ENCODE measurements at places on chromosomes 11 and 22.

DNA sequence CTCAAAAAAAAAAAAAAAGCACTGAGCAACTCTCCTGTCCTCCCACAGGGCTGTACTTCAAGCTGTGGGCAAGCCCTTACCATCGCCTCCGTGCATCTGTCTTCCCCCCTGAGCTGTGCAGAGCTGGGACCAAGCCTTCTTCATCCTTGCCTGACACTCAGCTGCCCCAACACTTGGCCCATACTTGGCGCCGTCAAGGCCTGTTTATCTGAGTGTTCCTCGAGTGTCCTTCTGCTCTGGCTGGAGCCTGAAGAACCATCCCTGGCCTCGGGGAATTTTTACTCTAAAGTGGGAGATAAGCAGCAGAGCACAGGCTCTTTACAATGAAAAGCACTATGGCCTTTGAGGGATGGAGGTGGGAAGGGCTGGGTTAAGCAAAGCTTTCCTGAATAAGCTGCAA lies 1.6 kb upstream of the TIRAP start:
- no peak for DNase-seq

- no peak for DNase-seq
Observed at GRCh38 chr11:128615612-128616011, 28.3 kb upstream of the ETS1 start.

DNA sequence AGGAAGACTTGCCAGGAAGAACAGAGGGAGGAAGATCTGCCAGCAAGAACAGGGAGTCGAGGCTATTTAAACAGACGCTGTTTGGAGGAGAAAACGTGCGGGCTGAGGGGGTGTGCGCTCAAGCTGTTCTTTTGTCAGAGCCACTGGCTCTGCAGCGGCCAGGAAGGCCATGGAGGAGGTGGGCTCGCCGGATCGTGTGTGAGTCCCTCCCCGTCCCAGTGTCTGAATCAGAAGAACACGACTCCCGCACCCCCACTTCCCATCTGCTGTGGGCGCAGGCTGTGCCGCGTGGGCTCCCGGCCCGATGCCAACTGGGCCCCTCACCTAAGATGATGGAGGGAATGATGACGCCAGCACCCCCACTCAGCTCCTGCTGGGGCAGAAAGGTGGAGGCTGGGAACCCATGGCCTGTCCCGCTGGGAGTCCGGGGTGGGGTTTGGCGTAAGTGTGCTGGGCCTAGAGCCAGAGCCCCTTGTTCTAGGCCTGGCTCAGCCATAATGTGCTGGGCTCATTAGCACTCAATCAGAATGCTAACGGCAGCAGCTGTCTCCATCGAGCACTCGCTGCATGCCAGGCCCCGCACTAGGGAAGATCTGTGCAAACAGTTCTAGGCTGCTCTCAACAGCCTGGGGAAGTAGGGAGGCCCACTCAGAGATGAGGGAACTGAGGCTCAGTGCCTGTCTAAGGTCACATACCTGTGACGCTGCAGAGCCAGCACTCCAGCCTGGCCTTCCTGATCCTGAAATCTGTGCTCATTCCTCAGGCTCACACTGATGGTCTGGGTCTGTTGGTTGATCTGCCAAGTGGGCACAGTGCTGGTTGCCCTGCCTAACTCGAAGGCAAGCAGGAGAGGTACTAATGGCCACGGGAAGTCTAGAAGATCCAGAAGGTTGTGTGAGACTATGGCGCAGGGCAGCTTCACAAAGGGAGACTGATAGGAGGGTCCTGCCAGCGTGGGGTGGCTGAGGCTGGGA lies 11.5 kb downstream of the NPTXR start:
- DNase-seq, result no peak

GRCh38 chr11:70158201-70158600 lies 44.9 kb upstream of the FADD start:
- no peak for DNase-seq

GRCh38 chr11:75373201-75373600 lies 21.7 kb upstream of the ARRB1 start:
- no peak for DNase-seq

DNA sequence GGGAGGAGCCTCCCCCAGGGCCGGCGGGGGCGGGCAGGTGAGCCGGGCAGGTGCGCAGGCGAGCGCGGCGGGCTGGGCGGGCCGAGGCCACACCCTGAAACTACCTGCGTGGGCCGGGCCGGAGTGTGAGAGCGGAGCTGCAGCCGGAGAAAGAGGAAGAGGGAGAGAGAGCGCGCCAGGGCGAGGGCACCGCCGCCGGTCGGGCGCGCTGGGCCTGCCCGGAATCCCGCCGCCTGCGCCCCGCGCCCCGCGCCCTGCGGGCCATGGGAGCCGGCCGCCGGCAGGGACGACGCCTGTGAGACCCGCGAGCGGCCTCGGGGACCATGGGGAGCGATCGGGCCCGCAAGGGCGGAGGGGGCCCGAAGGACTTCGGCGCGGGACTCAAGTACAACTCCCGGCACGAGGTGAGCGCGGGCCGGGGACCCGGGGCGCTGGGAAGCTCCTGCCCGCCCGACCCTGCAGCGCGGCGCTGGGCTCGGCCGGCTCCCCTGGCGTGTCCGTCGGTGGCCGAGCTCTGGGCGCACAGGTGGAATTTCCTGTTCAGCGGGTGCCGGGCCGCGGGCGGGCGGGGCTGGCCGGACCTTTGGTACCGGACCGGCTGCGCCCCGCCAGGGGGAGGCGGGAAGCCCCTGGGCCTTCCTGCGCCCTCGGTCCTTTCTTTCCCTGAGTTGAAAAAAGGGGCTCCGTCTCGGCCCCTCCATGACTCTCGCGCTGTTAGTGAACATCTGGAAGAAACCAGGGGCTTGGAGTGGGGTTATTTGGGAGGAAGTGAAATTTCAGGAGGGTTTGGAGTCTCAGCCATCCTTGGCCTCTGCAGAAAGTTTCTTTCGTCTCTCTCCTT lies at the start of gene ST14:
TSS of gene ST14 (plus strand) at position 126 of the 841 bp plus-strand sequence. CDS start at position 324, 198 bp downstream.
- no peak for DNase-seq

GRCh38 chr11:75174781-75175370 lies 24.0 kb downstream of the SLCO2B1 start:
- DNase-seq, result no peak

- DNase-seq, result no peak
Observed at GRCh38 chr22:48683640-48684039, 1144.0 kb downstream of the BRD1 start.

- no peak for DNase-seq
Observed at GRCh38 chr11:131186629-131187101, 183.8 kb upstream of the NTM start.

GRCh38 chr11:7321473-7322450 lies 70.1 kb downstream of the SYT9 start:
- no peak for DNase-seq

DNA sequence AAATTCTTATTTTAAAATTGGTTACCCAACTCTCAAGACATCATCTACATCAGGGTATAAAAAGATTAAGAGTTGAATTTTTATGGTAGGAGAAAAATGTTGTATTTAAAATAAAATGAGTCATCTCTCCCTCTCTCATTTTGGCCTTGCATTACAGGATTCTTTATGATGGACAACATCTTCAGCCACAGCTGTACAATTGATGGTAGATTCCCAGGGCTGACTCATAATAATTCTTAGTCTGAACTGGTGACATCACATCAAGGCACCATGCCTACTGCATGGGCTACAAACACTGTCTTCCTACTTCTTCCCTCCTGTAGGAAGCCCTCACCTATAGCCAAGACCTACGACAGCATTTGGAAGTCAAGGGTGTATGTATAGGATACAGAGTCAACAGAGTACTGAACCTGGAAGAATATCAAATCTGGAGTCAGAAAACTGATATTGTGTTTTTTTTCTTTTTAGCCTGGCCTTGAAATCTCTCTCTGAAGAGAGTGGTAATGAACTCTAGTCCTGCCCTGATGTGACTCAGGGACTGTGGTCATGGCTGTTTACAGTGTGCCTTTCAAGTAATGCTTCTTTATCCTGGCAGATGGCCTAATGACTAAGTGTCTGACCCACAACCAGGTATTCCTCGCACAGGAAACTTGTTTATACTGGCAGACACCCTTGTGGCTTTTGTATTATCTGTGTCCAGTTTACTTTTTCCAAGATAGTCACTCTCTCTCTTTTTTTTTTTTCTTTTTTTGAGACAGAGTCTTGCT lies 32.5 kb downstream of the MRGPRX2 start:
- no peak for DNase-seq

DNA sequence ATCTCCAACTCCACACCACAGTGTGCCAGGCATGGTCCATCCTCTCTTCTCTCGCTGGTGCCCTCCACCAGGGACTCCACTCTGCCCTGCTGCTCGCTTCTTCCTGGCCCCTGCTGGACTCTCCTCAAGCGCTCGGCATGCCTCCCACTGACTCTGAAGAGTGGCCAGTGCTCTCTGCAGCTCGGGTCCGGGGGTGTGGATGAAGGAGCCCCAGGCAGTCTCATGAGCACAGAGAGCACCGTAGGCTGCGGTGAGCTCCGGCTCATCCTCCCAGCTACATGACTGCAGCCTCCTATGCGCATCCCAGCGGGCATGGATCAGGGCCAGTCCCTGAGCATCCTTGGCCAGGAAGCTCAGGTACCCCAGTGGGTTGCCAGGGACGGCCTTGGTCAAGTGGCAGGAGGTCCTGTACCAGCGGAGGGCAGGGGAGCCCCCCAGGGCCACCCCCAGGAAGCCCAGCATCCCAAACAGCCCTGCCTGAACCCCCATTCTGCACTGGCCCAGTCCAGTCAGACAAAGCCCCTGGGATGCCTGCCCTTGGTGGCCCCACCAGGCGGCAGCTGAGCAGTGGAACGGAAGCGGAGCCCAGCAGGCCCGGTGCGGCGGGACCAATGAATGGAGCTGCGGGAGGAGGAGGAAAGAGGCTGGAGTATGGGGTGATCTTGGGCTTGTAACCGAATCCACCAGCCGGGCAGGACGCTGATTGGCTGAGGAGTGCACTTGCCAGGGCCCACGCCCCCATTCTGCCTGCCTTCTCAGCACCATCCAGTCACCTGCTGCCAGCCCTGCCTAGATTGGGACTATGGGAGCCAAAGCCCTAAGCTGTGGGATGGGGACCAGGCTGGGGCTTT lies at the start of gene PLA2G3:
TSS of gene PLA2G3 (minus strand) at position 643 of the 851 bp plus-strand sequence. CDS start at position 489, 154 bp downstream.
- no peak for DNase-seq

GRCh38 chr11:128905345-128906184 lies 14.4 kb downstream of the KCNJ5 start:
- peak; percentile 31 for DNase-seq

DNA sequence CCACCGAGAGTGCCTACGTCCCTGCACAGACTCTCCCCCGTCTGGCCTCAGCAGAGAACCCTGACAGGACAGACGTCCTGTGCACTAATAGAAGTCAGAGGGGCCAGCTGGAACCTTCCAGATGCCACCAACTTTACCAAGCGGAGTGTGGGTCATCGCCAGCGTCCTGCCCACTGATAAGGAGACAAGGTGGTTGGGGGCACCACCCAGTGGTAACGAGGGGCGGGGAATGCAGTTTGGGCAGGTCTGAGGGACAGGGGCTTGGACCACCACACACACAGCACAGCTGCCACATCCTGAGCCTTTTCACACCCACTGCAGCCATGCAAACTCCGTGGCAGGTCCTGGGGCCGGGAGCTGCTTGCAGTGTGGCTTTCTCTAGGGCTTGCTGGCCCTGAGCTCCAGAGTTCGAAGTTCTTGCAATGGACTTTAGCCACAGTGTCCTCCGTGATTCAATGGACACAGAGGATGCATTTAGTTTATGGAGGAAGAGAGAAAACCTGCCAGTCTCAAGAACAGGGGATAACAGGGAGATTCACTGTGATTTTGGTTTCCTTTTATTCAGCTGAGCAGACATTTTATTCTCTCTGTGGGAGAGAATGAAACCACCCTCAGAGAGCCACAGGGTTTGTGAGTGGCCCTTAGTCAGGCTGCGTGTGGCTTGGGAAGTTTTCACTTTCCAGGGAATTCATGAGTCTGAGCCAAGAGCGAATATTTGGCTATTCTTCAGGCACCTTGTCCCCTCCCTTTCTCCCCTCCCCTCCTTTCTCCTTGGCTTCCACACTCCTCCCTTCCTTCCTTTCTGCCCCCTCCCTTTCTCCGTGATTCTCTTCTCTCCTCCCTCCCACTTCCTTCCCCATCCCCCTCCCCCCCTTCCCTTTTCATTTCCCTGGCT lies 13.1 kb downstream of the MRGPRG start:
- no peak for DNase-seq

- no peak for DNase-seq
Observed at GRCh38 chr11:64499261-64500004, 91.6 kb upstream of the SLC22A12 start.

- no peak for DNase-seq
Observed at GRCh38 chr22:19865141-19865829, 10.6 kb upstream of the GNB1L start.

DNA sequence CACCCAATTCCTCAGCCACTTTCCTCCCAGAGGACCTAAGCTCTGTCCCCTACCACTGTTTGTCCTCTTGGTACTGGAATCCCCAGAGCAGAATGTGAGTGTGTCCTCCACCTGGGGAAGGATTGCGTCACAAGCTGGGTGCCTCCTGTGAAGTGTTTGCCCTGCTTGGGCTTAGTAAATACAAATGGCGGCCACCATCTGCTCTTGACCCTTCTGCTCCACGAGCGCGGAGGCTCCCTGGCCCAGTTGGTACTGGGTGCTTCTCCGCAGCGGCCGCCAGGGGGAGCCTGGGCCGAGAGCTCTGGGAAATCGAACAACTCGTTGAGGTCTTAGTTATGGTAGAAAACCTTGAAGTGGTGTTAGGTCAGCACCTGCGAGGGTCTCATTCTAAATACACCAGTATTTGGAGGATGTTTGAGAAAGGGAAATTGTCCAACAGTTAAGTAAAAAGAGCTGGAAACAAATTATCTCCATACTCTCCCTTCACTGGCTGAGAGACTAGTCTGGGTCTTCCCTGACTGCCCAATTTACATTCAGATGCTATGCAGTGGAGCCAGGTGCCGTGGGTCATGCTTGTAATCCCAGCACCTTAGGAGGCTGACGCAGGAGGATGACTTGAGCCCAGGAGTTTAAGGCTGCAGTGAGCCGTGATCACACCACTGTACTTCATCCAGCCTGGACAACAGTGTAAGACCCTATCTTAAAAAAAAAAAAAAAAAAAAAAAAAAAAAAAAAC lies 74.6 kb upstream of the TEAD1 start:
- DNase-seq, result no peak

- no peak for DNase-seq
Observed at GRCh38 chr11:221539-221938, 14.0 kb downstream of the RIC8A start.

DNA sequence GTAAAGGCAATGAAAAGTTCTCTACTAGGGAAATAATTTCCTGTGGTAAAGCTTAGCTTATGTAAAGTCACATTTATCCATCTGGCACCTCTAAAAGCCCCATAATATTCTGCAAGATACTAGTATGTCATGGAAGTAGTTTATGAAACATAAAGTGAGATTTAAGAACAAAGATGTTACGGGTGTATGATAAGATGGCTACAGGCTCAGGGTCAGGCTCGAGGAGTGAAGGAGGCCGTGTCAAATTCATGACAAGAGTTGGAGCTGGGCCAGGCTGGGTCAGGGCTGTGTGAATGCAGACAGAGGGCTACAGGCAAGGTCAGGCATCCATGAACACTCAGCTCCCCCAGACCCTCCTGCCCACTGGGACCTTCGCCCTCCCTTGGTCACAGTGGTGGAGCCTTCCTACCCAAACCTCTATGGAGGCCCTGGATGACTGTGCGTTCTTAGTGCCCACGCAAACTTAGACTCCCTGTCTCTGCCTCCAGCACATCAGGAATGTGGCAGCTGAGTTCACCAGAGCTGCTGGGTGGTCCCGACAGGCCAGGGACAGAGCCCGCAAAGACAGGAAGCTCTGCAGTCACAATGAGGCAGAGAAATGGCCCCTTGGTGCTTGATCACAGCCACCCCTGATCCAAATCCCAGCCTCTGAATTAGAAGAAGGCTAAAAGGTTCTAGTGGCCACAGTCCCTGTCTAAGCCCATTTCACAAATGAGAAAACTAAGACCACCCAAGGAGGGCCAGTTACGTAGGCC lies 14.8 kb downstream of the IGLL5 start:
- DNase-seq, result no peak

GRCh38 chr11:33640730-33641371 lies 59.8 kb downstream of the C11orf91 start:
- DNase-seq, result no peak

GRCh38 chr11:20226933-20227332 lies 66.7 kb upstream of the DBX1 start:
- DNase-seq, result no peak
